Stimulated activated CD8-positive, alpha-beta memory T cell treated with anti-CD3 and anti-CD28 coated beads, Interleukin-4, amount 100 ng/mL, for 24 hours (primary cell): ENCODE measurements at places on chromosomes 6 and 20.

- no peak for DNase-seq
These were observed 224.4 kb downstream of the TPBG start for GRCh38 chr6:82588020-82588419.

DNA sequence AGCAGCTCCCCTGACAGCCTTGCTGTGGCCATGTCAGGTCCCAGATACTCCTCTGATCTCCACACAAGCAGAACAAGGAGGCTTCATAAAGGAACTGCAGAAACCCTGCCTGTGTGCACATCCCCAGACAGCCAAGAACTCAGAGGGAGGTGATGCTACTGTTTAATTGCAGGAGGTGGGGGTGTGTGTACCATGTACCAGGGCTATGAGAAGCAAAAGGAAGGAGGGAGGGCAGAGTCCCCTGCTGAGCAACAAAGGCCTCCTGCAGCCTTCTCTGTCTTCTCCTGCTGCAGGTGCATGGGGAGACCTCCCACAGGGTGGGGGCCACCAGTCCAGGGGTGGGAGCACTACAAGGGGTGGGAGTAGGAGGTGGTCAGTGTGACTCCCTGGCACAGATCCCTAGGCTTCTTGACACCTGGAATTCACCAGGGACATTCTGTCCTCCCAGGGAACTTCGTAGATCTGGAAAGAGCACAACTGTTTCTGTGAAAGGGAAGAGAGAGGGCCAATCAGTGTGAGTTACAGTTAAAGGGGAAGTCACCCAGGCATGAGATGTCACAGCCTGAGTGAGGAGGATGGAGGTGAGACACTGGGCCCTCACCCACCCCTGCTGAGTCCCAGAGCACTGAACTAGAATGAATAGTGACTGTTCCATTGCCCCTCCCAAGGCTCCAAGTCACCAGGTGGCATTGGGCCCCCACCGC lies 2.8 kb downstream of the CST2 start:
- DNase-seq: no peak

DNA sequence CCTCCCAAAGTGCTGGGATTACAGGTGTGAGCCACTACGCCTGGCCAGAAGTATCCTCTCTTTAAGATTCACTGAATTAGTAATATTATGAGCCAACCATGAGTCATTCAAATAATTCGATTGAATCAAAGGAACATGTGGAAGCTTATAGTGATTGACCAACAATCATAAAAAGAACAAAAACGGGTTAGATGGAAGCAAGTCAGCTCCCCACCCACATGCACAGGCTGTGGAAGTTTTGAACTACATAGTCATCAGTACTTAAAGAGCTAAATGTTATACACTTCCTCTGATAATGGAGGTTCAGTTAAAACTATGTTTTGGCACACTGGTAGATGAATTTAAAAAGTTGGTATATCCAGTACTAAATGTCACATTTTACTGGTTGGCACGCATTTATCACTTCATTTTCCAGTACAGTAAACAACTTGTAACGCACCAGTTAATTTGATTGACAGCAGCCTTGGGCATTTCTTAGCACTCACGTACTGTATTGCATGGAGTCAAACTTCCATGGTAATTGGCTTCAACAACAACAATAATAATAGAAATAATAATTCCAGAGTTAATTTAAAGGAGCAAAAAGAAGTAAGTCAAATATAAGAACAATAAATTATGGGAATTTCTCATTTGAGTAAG lies 1107.3 kb upstream of the MAP3K7 start:
- DNase-seq: no peak

DNA sequence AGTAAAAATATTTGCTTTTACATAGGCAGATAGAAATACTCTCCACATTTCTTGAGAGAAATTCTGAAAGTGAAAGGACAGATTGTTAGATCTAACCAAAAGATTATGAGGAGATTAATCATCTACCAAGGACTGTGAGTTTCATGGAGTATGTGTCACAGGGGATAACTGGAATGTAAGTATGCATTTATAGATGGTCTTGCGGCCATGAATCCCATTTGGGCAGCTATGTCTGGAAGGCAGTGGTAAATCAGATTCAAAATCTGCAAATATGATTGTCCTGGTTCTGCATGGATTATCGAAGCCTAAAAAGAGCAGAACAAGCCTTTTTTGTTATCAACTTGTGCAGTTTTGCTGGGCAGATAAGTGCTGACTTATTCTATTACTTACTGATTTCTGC lies 293.8 kb downstream of the RFPL4B start:
- no peak for DNase-seq

DNA sequence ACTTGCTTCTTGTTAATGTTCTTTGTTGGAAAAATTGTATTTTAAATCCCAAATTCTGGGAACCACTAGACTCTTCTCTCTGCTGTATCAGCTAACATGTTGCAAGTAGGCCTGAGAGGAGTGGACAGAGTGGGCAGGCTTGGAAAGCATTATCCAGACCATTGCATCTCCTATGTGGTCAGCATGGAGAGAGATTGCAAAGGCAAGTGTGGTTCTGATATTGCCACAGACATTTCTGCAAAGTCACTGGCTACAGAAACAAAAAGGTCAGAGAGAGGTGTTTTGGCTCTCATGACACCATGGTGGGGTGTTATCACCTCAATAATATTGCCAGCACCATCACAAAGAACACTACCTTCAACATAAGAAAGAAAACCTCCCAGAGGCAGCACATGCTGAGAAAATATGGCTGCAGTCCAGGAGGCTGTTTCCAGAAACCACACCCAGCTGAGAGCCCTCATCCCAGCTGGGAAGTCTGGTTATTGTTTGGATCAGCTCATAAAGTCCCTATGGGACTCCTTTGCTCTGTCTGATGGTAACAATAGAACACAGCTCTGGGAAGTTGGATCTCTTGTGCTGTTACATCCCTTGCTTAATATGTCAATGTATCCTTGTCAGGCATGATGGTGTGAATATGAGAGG lies 78.2 kb upstream of the TBX18 start:
- DNase-seq: no peak

DNA sequence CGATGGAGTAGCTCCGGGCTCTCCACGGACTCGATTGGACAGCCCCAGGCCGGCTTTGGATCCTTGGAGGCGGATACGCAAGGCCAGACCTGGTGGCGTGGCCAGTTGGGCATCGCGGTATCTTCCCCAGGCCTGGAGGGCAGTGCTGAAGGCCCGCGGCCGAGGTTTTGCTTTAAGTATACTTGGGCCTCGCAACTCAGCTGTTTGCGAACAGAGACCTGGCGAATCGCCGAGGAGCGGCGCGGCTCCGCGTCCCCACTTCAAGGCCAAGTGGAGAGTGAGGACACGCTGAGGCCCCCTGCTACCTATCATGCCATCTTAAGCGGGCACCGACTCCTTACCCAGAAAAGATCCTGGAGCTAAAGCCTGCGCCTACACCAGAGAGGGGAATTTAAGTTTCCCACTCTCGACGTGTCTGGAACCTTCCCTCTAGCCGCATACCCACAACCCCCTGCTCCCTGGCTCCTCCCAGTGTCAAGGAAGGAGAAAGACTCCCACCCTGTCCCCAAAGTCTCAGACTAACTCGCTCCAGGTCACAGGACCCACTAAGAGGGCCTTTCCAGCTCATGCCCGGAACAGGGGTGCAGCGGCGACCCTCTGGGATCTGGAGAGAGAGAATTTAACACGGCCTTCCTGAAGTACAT lies 4.1 kb downstream of the LINC00237 start:
- DNase-seq: no peak

DNA sequence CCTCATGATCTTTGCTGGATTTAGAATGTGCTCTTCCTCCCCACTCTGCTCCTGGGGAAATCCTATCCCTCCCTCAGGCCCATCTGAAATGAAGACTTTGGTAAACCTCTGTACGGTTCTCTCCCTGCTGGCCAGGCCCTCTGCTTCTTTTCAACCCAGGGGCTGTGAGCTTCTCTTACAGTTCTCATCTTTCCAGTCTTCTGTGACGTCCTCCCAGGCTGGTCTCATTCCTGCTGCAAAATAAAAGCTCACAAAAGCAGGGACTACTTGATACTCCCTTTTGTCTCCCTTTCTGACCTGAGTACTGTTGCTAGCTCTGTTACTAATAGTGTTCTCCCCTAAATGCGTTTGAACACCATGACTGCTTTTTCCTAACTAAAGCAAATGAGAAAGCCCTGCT lies 46.3 kb downstream of the UNC5CL start:
- no peak for DNase-seq

GRCh38 chr20:46011631-46012482 lies 3.1 kb downstream of the MMP9 start:
- DNase-seq: no peak
